ENCODE measurements at places on chromosomes 2 and 18.

DNA sequence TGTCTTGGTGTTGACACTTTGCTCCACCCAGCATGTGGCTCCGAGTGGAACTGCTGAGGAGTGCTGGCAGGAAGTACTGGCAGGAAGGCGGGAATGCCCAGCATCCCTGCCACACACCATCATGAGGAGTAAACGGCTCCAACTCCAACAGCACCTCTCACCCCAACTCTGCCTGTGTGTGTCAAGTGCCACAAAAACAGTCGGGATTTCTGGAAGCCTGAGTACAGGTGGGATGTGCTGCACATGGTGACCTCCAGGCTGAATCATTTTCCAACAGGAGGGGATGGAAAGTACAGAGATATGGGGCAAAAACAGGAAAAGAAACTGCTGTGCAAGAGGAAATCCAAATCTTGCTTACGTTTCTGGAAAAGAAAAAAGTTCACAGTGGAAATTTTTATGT, 53.6 kb downstream of the PARD6G start:
- DNase-seq: no peak

DNA sequence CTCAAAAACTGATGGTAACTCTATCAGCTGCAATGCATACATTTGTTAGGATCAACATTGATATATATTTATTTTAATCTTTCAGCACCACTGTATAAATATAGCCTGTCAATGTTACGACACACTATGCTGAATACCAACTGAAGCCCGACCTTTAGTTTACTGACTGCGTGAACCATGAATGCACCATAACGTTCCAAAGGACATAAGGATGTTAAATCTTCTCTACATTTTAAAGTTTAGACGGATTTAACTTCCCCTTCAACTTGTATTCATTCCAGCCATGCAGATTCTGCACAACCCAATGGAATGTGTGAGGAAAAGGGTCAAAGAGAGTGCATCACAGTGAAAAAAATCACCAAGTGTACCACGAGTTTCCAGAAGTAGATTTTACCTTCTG, 489.5 kb downstream of the IRS1 start:
- DNase-seq: no peak

DNA sequence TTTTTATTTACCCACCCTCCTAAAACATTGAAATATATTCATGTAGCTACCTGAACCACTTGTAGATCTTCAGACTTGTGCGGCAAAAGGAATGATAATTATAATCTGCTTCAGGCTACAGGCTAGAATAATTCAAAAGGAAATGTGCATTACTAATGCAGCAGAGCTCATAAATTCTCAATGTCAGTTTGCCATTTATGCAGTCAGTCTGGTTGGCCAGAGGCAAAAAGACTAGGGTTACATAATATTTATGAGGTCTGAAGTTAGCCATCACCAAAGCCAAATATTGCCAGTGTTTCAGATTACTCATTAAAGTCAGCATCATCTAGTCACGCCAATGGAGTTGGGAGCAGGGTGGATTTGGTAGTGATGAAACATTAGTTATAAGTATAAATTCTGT, 38.9 kb downstream of the METAP1D start:
- DNase-seq: peak; percentile 56

GRCh38 chr2:171069286-171069956, 91.3 kb downstream of the TLK1 start:
- no peak for DNase-seq

DNA sequence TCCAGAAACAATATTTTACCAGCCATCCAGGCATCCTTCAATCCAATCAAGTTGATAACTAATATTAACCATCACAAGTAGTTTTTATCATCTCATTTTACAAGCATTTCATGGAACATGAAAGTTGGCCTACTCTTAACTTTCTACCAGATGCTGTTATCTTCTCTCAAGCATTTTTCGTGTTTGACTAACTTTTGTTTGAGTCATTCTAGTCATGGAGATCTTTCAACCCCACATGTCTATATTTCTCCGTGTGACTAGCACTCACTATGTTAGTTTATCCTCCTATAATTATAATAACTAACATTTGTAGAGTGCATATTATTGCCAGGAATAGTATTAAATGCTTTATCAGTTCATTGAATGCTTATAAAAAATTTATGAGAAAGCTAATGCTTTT, 307.0 kb upstream of the CWC22 start:
- DNase-seq: no peak

GRCh38 chr2:160952464-160953254, 207.6 kb upstream of the TANK start:
- no peak for DNase-seq

GRCh38 chr2:157307021-157307420, 18.6 kb downstream of the ERMN start:
- DNase-seq: no peak

GRCh38 chr2:54480025-54480424, 23.9 kb downstream of the SPTBN1 start:
- DNase-seq: no peak

DNA sequence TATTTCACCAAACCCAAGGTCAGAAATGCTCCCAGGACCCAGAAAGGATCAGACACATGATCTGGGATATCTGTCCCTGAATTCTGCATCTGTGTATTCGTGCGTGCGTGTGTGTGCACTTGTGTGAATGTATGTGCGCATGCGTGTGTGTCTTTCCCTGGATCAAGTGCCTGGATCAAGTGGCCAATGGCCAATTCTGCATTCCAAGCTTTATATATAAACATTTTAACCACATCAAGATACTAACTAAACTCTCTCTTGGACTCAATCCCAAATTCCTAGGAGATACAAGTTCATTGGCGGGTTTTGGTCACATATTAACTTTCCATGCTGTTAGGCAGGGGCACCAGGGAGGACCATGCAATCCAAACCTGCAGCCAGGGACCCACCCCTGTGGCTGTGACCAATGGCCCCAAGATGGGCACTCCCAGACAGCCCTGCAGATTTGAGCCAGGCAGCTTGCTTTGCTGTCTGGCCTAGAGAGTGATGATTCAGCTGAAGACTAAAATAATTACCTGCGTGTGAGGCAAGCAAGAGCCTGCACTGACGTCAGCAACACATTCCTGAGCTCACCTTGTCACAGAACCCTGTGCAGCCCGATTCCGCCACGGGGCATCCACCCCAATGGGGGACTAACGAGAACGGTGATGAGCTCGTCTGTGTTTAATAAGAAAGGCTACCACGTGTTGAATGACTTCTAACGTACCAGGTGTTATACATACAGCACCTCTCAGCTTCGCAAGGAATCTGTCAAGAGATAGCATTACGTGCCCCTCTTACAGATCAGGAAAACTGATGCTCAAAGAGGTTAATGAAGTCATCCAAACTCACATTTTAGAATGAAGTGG, 45.3 kb upstream of the ROCK2 start:
- DNase-seq: peak; percentile 66

GRCh38 chr2:11163439-11164317, 8.4 kb downstream of the SLC66A3 start:
- DNase-seq: no peak

- no peak for DNase-seq
Measured at GRCh38 chr2:45068571-45069140, 59.4 kb upstream of the SIX2 start.

- peak; percentile 23 for DNase-seq
Measured at GRCh38 chr2:159684796-159685195, 27.5 kb upstream of the MARCHF7 start.

DNA sequence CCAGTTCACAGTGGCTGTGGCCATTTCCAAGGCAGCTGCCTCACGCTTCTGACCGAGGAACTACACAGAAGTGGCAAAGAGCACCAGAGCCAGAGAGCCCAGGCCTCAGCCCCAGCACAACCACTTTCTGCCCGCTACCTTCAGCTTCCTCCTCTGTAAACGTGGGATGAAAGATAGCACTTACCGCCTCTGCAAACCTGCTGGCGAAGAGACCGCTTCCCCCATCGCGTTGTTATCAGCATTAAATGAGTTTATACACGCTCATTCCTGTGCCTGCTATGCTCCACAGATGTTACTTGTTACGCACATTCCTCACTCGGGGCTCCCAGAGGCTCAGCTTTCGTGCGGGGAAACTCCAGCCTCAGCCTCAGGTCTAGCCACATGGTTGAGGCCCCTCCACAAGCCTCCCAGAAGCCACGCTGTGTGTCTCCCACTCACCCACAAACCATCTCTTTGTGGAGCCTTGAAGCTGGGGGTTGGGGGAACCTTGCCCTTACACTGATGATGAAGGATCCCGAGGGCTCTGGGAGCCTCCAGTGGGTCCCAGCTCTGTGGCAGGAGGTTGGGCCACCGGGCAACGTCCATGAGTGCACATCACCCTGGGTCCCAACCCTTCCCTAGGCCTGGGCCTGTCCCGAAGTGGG, 63.3 kb upstream of the SMAD7 start:
- no peak for DNase-seq

- no peak for DNase-seq
Measured at GRCh38 chr2:69223759-69224511, 163.1 kb downstream of the GFPT1 start.

DNA sequence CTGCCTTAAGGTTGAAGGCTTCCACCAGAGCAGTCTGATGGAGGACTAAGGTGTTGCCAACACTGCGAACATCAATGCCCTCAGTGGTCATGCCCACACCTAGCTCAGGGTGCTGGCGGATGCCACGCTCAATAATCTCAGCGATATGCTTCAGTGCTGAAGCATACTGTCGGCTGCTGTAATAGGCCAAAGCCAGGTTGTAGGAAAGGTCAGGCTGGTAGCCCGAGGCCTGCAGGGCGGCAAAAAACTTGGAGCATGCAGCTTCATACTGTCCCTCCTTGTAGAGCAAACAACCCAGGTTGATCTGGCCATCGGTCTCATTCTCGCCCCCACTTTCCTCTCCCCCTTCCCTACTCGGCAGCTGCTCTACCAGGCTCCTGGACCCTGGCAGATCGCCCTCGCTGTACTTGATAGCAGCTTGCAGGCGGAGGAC, 159.4 kb downstream of the AGPS start:
- DNase-seq: no peak

DNA sequence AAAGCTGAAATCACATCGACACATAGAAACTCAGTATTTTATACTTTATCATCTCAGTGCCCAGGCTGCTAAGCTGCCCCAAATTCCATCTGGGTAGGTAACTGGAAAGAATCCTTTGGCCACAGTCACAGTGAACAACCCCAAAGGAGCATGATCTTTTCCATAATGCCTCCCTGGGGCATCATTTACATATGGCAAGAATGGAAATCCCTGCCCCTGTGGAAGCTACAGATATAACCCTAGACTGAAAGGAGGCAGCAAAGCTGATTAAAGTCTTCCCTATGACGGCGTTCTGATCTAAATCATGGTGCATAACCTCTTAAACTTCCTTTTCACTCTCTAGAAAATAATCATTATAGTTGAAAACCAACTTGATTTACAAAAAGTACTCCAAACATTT, 41.5 kb downstream of the MAP3K19 start:
- DNase-seq: no peak

GRCh38 chr2:231211486-231211885, 13.1 kb downstream of the ARMC9 start:
- no peak for DNase-seq

DNA sequence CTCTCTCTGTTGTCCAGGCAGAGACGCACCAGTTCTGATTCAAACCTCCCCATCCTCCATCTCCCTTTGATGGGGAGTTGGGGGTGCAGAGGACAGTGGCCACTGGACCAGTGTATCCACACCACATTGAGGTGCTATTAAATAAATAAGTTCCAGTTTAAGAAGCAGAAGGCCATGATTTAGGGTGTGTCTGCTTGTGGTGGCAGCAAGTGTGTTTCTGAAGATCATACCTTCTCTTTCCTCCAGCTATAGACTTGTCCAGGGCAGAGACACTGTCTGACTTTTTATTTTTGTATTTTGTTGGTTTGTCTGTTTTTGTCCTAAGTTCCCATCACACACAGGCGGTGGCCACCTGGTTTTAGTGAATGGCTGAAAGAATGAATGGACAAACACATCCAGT, 16.5 kb upstream of the INO80C start:
- DNase-seq: no peak

Measured in amniotic stem cell (primary cell).